ENCODE measurements at places on chromosomes 16 and 17. TPM values are rescaled to one million over a fixed set of nuclear protein-coding genes. Genes with fewer than 3 reads are reported as not detected.

The KRT13 gene
- total RNA-seq, result 2.9 TPM

The ETV4 gene
- 3.0 TPM for total RNA-seq

The PRSS33 gene
- not detected for total RNA-seq

The CLEC18B gene
- 0.59 TPM for total RNA-seq

The OR2C1 gene
- total RNA-seq, result 0.30 TPM

The TNFRSF17 gene
- 0.30 TPM for total RNA-seq

The CDH8 gene
- total RNA-seq, result 5.6 TPM

The CSH1 gene
- total RNA-seq, result not detected

The KLHL10 gene
- total RNA-seq, result 0.20 TPM

The RTN4RL1 gene
- 3.0 TPM for total RNA-seq

Data from skin of body (tissue), 3 donors.